ENCODE measurements at places on chromosomes 5 and 9.

DNA sequence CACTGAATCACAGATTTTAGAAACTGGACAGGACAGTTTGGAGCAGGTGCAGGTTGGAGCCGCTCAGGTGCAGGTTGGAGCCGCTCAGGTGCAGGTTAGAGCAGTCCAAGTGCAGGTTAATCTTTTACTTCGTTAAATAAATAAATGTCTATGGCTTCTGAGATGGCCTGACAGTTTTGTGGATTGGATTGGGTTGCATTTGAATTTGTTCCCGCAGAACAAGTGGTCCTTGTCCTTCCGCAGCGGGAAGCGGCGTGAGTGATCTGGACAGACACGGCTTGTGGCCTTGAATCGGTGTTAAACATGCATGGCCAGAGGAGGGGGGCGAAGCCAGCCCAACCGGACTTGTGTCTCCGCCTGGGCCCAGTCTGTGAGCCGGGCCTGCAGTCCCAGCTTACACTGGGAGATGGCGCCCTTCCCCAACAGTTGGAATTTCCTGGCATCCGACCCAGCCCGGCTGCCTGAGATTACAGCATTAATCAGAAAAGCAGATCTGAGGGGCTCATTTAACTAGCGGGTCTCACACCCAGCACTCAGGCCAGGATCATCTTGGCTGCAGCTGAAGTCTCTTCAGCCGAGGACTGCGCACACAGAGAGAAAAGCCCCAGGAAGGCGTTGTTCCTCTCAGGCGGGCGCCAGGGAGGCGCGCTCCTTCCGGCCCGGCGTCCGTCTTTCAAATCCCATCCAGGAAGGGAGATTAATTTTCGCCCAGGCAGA, 1.5 kb upstream of the OLFM1 start:
- DNase-seq: peak; percentile 54

DNA sequence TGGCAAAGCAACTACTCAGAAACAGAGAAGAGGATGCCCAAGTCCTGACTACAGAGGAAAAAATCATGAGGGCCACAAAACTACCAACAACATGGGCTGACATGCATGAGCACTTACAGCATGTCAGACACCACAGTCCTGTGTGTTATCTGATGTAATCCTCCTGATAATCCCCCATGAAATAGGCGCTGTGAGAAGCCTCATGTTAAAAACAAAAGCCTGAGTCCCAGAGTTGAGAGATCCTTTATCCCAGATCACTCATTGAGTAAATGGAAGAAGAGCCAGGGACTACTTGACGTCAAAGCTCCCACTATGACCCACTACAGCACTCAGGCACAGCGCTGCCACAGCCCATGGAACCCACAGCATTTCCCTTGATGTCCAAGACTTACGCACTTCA, 7.2 kb upstream of the SPOCK1 start:
- no peak for DNase-seq

DNA sequence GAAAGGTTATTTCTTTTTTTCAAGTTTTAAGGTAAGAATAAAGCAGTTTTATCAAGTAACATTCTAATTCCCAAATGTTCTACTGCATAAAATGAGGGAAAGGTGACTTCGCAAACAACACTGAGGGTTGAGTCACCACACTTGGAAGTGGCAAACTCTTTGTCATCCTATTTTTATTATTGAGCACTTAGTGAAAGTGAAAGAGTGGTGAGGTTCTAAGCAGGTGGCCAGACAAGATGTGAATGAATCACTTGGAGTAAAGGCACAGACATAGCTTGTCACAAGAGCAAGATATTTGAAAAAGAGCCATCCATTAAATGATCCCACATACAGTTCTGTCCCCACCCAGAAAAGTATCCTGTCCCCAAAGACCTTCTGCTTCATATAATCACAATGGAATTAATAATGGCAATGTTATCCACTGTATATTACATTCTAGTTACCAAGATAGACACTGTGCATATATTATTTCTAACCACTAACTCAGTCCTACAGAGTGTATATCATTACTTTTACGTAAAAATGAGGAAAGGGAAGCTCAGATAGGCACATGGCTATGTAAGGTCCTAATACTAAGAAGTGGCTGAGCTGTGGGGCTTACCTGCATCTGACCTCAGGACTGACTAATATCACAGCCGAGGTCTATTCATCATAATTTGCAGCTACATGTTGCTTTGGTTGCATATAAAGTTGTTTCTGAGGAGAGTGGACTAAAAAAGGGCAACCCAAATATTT, 730.4 kb upstream of the MEF2C start:
- DNase-seq: no peak

DNA sequence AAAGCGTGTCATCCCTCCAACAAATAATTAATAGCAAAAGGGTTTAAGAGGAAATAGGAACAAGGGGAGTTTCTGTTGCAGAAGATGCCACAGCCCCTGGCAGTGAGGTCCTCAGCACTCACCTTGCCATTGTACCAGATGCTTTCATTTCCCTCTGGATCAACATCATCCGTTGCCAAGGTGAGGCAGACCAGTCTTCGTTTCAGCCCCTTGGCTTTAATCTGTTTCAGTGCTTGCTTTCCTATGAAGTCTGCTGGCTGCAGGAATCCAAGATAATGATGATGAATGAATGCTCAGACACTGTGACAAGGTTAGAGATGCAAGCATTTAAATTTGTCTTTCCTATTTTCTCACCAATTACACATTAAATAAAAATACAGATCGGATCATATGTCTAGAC, 20.0 kb upstream of the ARSB start:
- no peak for DNase-seq

- peak; percentile 93 for DNase-seq
These were observed 246.6 kb downstream of the ARL15 start for GRCh38 chr5:54063817-54064216.

DNA sequence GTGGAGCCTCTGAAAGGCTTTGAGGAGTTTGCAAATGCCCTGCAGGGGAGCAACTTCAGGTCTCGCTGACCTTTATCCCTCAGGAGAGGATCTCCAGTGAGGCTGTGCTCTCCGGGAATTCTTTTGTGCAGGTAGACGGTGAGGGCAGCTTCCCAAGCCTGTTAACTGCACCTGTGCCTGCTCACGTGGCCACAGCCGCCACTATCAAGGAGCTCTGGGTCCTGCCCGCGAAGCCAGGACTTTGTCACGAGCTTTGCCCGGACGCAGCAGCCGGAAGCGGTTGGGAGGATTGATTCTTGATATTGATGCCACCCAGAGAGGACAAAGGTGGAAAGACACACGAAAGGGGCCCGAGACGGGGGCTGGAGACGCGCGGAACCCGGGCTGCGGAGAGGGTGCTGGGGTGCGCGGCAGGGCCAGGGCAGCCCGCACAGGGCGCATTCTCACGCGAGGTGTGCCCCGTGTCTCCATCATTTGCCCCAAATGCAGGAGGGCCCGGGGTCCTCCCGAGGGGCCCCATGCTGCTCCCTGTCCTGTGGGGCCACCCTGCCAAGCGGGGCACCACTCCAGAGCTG, 18.2 kb downstream of the SLC9A3 start:
- DNase-seq: no peak

DNA sequence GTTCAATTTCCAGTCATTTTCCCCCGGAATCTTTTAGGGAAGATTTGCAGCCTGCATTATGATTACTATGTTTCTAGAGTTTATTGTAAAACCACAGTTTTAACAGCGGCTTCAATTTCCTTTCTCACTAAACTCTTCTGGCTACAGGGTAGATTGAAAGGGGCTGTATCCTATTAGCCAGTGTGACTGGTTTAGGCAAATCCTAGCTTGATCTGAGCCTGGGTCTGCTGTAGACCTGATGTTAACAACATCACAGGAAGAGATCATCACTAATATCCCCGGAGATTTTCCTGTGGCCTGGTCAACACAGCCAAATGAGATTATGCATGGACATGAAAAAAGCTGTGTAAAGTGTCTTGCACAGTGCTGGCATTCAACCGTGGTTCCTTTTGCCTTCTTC, 33.4 kb downstream of the STOM start:
- DNase-seq: no peak

GRCh38 chr5:162641142-162641813, 573.7 kb downstream of the GABRG2 start:
- no peak for DNase-seq

DNA sequence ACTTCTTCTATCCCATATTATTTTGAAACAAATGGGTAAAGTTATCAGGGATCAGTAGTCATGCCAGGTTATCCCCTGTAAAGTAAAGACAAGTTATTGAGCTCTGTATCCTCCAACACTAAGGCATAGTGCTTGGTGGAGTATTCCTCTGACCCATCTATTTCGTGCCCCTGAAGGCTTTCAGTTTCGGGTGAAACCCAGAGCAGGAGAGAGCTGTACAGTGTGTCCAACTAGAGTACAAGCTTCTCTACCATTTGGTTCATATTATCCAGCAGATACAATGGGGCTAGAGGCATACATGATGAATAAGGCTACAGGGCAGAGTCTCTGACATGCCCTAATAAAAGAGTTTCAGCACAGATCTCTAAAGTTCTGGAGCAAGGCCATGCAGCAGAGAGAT, 3.2 kb upstream of the SLC22A4 start:
- no peak for DNase-seq

GRCh38 chr9:68974431-68974830, 39.5 kb downstream of the PRKACG start:
- no peak for DNase-seq

- DNase-seq: no peak
These were observed 678 bp downstream of the PLPP7 start for GRCh38 chr9:131290036-131290766.

DNA sequence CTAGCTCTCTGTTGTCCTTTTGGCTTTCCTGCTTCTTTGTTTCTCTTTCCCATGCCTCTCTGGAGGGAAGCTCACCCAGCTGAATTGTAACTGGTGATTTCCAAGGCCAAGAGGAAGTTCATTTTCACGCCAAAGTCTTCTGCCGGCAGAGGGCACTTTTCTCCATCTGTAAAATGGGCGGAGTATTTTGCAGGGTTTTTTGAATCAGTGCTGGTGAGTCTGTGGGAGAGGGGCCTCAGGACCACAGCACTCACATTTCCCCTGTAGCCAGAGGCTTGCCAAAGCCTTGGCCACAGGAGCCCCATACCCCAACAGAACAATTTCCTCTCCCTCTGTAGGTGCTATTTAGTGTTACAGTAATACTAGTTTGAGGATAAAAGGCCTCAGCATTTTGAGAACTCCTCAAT, 42.3 kb upstream of the MATR3 start:
- peak; percentile 41 for DNase-seq

DNA sequence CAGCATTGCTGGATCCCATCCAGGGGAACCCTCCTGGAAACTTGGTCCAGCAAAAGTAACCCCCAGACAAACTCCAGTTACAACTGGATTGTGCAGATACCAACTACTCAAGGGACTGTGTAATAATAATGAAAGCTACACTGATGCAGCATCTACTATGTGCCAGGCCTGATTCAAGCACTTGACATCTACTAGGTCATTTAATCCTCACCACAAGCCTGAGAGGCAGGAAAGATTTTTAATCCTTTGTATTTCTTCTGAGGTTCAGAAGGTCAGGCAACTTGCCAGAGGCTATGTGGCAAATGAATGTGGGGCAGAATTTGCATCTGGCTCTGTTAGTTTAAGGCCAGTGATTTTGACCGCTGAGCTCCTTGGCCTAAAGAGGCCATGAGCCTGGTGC, 29.5 kb upstream of the FOXI1 start:
- no peak for DNase-seq

DNA sequence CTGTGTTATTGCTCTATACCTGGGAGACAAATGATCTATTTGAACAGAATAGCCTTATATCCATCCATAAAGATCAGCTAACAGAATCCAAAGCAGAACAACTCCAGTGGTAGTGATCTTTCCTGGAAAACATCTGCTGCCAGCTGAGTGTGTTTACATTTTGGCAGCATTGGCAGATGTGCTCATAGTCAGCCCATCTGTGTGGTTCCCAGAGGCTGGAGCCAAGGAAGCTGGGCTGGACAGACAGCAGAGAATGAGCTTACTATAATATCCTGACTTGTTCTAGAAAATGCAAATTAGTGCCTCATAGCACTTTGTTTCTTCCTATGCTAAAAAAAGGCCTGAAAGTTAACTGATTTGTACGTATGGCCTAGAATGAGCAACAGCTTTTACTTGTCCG, 99.7 kb downstream of the ST8SIA4 start:
- DNase-seq: peak; percentile 4

DNA sequence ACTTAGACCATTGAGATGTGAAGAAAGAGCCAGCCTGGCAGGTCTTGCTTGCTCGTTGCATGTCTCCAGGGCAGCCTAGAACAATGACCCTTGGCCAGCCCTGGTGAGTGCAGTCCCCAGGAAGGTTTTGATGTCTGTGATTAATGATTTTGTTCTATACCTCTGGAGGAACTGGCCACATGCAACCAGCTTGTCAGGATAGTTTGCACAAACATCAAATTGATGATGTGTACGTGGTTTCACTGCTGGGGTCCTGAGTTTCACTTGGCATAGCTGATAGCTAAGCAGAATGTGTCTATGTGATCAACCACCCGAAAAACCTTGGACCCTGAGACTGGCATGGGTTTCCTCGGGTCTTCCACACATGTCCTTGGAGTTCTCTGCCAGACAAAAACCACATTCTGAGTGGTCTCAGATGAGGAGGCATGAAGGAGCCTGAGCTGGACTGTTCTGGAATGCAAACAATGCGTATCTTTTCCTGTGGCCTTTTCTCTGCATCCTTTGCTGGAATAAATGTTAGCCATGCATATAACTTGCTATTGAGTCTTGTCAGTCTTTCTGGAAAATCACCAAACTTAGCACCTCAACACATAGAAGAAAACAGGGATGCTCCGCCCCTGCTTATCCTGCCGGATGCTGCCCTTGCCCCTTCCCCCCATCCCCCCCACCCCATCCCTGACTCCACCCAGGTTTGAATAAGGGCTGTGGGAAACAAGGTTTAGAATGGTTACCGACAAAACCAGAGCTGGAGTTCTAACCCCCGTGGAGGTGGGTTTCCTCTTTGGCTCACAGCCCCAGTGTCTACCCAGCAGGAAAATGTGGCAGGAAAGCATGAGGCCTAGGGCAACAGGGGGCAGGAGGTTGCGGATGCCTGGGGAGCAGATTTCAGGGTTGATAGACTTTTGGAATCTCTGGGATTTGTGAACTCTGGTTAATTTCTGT, 50.1 kb upstream of the ANKRD33B start:
- peak; percentile 94 for DNase-seq

DNA sequence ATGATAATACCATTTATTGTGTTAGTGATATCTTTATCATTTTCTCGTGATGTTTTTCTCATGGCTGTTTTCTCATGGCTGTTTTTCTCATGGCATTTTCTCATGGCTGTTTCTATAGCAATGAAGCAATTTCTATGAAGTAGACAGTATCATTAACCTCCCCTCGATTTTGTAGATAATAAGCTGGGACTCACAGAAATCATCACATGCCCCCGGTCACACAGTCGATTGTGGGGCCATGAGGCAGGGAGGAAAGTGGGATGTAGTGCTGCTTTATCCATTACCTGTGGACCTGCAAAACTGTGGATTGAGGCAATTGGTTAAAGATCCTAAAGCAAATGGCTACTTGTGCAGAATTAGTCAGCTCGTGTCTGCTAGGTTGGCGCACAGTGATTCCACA, 47.3 kb downstream of the TGFBI start:
- no peak for DNase-seq

DNA sequence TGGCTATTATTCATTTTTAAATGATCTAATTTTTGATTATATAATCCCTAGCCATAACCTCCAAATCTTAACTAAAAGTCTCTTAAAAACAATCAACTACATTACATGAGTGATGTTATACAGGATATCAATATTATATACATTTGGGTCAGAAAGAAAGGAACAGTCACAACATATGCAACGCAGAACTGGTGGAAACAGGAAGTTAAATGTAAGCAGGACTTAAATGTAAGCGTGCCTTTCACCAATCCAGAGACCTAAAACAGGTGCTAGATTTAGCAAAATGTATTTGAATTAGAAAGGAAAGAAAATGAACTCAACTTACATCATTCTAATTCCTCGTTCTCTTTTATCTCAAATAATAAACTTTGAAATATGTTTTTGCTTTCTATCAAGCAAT, 738.5 kb downstream of the PTPRD start:
- DNase-seq: no peak

All from fibroblast of skin of scalp (primary cell).